Activated CD4-positive, alpha-beta T cell treated with anti-CD3 and anti-CD28 coated beads for 36 hours (primary cell): ENCODE measurements at places on chromosomes 5 and 9. TPM values are rescaled to one million over a fixed set of nuclear protein-coding genes. Genes with fewer than 3 reads are reported as not detected.
A peak's percentile ranks its signal among the peaks of the same experiment; 100 is the strongest.

Gene QRFP
- not detected for total RNA-seq

DNA sequence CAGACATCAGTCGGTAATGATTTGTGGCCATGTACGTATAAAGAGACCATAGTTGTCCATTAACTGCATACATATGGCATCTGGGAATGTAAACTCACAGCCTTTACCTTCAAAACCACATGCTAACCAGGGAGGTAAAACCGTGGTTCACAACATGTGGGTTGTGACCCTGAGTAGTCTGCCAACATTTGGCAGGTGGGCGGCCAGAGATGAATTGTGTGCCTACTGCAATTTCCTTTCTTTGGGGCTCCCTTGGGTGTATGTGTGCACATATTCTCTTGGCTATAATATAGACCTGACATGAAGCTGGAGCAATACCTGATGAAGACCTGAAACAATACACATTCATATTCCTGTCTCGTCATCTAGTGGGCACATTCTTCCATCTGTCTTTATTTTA lies 396.0 kb downstream of the MLLT3 start:
- DNase-seq = no peak
- H3K27ac ChIP-seq = no peak overlapping the region
- peaks cover 10% of the 10 kb centered on the region for H3K4me1 ChIP-seq
- no peaks in the 10 kb centered on the region for H3K36me3 ChIP-seq
- H3K4me3 ChIP-seq = no peak overlapping the region
- no peaks in the 10 kb centered on the region for H3K27me3 ChIP-seq

Gene C5
- 2.4 TPM for total RNA-seq

DNA sequence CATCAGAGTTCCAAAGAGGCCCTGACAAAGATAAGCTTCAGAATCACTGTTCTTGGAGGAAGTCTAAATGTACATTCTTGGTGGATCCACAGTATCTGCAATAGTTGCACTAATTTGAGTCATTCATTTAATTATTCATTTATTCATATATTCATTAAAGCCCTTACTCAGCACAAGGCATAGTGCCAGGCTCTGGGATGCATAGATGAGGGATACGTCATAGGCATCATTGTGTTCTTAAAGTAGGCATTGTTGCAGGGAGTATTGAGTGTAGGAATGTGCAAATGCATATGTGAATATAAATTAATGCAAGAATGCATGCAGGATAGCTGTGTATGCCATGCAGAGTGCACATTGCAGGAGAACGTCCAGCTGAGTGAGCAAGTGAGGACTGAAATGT lies 100.7 kb downstream of the DRD1 start:
- no peaks in the 10 kb centered on the region for H3K36me3 ChIP-seq
- peaks cover 9% of the 10 kb centered on the region for H3K27me3 ChIP-seq
- DNase-seq = no peak
- no peak overlapping the region for H3K4me3 ChIP-seq

DNA sequence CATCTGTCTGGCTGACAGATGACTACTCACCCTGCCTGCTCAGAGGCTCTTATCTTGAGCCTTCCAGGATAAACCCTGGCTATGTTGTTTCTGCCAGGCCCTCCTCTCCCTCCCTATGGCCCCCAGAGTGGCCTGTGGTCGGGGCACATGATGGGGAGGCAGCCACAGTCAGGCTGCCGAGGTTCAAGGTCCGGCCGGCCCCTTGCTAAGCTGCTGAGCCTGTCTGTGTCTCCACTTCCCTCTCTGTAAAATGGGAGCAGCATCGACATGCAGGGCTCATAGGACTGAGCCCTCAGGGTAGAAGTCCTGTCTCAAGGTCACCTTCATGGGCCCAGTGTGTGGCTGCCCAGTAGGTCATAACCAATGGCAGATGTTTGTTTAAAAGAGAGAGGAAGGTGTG lies 28.5 kb downstream of the WNK2 start:
- no peaks in the 10 kb centered on the region for H3K4me1 ChIP-seq
- H3K36me3 ChIP-seq = peaks cover 2% of the 10 kb centered on the region
- H3K27me3 ChIP-seq = no peaks in the 10 kb centered on the region
- no peak overlapping the region for H3K27ac ChIP-seq
- DNase-seq = no peak

- H3K4me1 ChIP-seq = no peaks in the 10 kb centered on the region
- no peak overlapping the region for H3K4me3 ChIP-seq
- no peak for DNase-seq
- no peak overlapping the region for H3K27ac ChIP-seq
Observed at GRCh38 chr9:104890433-104890770, 37.6 kb downstream of the ABCA1 start.

- H3K36me3 ChIP-seq = no peaks in the 10 kb centered on the region
- no peaks in the 10 kb centered on the region for H3K4me1 ChIP-seq
- no peak overlapping the region for H3K4me3 ChIP-seq
- no peak for DNase-seq
Observed at GRCh38 chr9:117302487-117302886, 112.4 kb downstream of the ASTN2 start.

Gene PCDHB14
- total RNA-seq = not detected

GRCh38 chr5:43616535-43616934 lies 13.6 kb downstream of the NNT start:
- no peak for DNase-seq
- H3K27me3 ChIP-seq = no peaks in the 10 kb centered on the region
- peaks cover 29% of the 10 kb centered on the region for H3K36me3 ChIP-seq
- H3K27ac ChIP-seq = no peak overlapping the region

GRCh38 chr9:38651400-38652042 lies 31.1 kb upstream of the ANKRD18A start:
- peak; percentile 28 for DNase-seq
- H3K4me3 ChIP-seq = no peak overlapping the region
- no peak overlapping the region for H3K27ac ChIP-seq
- H3K4me1 ChIP-seq = peaks cover 2% of the 10 kb centered on the region
- peaks cover 11% of the 10 kb centered on the region for H3K27me3 ChIP-seq

DNA sequence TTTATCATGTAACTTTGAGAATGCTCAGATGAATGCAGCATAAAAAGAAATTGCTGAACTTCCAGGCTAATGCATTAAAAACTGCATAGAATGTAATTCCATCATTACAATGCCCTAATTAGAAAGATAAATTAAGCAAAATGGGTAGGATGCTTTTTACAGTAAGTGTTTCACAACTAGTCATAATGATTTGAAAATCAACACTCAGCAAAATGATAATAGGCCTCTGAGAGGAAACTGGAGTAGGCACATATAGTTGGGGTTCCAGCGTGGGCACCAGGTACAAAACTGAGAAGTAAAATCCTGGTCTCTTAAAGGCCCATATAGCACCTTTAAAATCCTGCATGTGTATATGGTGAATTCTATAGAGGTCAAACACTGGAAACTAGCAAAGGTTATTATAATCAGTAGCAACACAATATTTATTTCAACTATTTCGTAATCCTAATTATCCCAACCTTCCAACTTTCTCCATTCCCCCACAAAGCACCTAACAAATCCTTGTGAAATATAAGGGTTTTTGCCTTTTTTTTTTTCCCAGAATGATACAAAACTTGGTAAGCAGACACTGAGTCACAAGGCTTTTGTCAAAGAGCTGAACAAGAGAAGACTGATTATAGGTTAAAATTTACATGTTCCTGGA lies 108.0 kb upstream of the NR5A1 start:
- H3K27ac ChIP-seq = no peak overlapping the region
- no peak overlapping the region for H3K4me3 ChIP-seq
- DNase-seq = no peak
- no peaks in the 10 kb centered on the region for H3K4me1 ChIP-seq
- no peaks in the 10 kb centered on the region for H3K36me3 ChIP-seq

DNA sequence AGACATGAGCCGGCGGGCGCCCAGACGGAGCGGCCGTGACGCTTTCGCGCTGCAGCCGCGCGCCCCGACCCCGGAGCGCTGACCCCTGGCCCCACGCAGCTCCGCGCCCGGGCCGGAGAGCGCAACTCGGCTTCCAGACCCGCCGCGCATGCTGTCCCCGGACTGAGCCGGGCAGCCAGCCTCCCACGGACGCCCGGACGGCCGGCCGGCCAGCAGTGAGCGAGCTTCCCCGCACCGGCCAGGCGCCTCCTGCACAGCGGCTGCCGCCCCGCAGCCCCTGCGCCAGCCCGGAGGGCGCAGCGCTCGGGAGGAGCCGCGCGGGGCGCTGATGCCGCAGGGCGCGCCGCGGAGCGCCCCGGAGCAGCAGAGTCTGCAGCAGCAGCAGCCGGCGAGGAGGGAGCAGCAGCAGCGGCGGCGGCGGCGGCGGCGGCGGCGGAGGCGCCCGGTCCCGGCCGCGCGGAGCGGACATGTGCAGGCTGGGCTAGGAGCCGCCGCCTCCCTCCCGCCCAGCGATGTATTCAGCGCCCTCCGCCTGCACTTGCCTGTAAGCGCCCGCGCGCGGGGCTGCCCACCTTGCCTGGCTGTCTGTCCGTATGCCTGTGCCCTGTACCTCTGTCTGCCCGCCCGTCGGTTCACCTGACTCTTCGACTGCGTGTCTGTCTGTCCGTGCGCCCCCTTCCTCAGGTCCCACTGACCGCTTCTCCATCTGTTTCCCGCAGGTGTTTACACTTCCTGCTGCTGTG lies 412 bp downstream of the FGF18 start:
- peak overlapping the region; percentile 47 for H3K4me3 ChIP-seq
- H3K36me3 ChIP-seq = no peaks in the 10 kb centered on the region
- DNase-seq = peak; percentile 62
- peaks cover 12% of the 10 kb centered on the region for H3K4me1 ChIP-seq

DNA sequence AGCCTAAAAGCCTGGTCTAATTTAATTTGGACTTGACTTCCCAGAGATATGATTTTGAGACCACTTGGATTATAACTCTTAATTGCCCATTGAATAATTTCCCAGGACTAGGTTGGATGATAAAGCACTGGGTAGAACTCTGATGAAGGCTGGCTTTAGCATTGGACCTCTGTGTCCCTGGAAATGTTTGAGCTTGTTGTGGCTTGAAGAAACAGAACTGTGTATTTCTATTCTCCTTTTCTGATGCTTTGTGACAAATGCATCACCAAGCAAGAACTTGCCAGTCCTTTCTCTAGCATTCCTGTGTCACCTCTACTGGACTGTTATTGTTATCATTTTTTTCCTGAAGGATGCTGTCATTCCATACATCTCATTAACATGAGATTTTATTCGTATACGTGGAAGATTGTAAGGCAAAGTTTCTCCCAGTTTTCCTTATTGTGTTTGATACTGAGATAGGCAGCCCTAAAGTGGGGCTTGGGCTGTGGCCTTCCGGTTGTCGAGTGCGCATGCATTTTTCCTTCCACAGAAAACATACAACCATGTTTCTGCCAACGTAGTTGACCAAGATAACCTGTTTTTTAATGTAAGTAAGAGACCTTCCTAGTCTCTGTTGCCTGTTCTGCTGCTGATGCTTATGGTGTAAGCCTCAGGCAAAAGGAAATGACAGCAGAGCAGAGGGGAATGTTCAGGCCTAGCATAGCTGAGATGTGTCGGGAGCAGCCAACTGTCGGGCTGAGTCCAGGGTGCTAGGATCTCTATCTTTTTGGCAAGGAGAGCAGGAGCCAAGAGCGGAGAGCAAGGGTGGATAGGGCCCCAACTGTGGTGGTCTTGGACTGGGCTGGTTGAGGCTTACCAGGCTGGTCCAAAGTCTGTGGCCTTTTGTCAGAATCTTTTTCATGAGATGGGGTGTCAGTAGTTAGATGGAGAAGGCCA lies 2.3 kb downstream of the NTRK2 start:
- H3K27ac ChIP-seq = no peak overlapping the region
- peak overlapping the region; percentile 18 for H3K4me3 ChIP-seq
- DNase-seq = no peak

Gene STPG3
- total RNA-seq = not detected

Gene ALDH1A1
- total RNA-seq = not detected

- H3K4me1 ChIP-seq = no peaks in the 10 kb centered on the region
- no peaks in the 10 kb centered on the region for H3K27me3 ChIP-seq
- DNase-seq = no peak
- H3K4me3 ChIP-seq = no peak overlapping the region
Observed at GRCh38 chr5:27087747-27088146, 49.4 kb upstream of the CDH9 start.

GRCh38 chr5:113397046-113397445 lies 37.7 kb downstream of the TSSK1B start:
- peaks cover 2% of the 10 kb centered on the region for H3K27me3 ChIP-seq
- H3K4me1 ChIP-seq = no peaks in the 10 kb centered on the region
- DNase-seq = no peak
- H3K36me3 ChIP-seq = no peaks in the 10 kb centered on the region

Gene RC3H2
- 24.4 TPM for total RNA-seq
